Mucosa of descending colon (tissue), 3 donors: ENCODE measurements at places on chromosomes 2 and 18. TPM values are rescaled to one million over a fixed set of nuclear protein-coding genes. Genes with fewer than 3 reads are reported as not detected.

DNA sequence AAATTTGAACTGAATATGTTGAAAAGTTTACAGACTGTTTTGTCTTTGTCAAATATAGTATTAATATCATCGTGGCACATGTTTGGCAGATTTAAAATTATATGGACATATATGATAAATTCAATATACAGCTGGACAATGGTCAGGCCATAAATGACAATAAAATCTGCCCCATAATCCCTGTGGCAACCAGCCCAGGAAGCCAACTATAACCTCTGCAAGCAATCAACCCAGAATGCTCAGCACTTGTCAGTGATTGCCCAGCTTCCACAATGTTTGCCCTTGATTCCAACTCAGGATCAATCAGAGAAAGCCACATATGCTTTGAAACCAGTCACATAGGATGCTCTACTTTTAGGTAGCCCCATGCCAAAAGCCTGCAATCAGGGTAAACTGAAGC, 671.9 kb downstream of the SUCLG1 start:
- no peak for DNase-seq

- DNase-seq, result no peak
These were observed 413.8 kb upstream of the RAB6C start for GRCh38 chr2:129565551-129566109.

The LAMA1 gene
- 2.7 TPM for total RNA-seq

The C2orf80 gene
- not detected for total RNA-seq
